ENCODE measurements at places on chromosomes 11 and 22.

GRCh38 chr11:10455637-10456487 is 798 bp downstream of the AMPD3 start:
- peak; percentile 70 for DNase-seq

GRCh38 chr11:17230867-17231851 is 23.4 kb upstream of the PIK3C2A start:
- DNase-seq, result no peak

DNA sequence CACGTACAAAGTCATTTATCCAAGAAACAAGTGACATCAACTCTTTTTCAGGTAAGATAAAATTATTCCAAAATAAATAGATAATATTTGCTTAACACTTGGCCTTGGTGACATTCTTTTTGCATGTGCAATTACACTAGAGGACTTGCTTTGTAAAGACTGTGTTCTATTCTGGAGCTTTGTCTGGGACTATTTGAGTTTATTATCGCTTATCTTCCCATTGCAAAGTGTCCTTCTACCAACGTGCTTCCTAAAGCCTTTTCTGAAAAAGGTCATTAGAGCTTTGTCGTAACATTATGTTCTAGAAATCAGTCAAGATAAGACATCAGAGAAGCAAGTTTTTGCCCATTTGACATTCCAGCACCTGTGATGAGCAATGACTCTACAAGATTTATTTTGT is 78.3 kb upstream of the MYO18B start:
- no peak for DNase-seq

GRCh38 chr22:25644122-25644521 is 79.6 kb downstream of the GRK3 start:
- no peak for DNase-seq

- no peak for DNase-seq
These were observed 1.8 kb upstream of the RASGRP2 start for GRCh38 chr11:64745521-64746328.

DNA sequence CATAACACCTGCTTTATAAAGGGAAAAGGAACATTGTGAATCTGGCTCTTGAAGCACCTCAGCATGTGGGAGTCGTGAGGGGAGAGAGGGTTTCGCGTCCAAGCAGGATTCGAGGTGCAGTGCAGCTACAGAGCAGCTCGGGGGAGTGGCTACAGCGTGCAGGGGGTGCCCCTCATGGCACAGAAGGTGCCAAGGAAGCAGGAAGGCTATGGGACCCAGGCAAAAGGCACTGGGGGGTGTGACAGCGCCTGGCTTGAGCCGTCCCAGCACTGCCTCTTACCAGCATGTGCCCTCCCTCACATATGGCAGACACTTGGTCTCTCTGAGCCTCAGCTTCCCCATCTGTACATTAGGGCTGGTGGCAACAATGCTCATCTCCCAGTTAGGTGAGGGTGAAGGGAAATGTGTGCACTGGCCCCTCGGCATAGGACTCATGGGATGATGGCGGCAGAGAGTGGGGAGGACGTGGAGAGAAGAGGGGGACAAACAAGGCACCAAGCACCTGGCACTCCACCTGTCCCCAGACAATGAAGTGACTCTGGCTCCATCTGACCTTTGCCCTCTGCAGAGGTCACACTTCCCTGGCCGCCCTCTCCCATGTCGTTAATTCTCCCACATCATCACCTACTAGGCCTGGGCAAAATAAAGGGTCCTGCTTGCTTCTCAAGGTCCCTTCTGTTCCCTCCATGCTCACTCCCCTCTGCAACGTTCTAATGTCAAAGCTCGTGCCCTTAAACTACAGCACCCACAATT is 10.4 kb downstream of the TNKS1BP1 start:
- no peak for DNase-seq

DNA sequence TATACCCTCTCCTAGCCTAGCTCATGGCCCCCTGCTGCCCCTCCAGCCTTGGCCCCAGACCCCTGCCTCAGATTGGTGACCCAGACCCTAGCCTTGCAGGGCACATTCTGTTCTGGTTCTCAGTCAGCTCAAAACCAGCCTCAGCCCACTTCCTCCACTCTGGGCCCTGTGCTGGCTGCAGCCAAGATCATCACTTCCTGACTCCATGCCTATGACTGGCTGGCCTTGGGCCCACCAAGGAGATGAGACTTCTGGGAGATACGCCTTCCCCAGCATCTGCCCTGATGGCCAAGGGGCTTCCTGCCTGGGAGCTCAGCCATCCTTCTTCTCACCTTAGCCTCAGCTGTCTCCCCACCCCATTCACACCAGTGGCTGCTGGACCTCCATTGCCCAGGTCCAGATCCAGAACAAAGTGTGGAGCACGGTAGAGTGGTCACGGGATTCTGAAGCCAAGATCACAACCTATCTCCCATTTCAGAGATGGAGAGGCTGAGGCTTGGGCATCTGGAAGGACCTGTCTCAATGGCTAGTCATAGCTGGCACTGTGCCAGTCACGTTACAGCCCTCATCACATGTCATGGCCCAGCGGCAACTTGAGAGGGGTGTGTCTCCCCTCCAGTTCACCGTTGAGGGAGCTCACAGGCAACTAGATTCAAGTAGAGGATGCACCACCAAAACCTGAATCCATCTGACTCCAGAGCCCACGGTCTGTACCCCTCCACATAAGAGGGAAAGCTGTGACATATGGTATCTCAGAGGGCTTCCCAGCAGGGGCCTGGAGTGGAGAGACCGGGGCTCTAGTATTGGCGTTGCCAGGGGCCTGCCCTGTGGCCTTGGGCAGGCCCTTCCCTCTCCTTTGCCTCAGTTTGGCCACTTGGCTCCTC is 43.0 kb upstream of the KLHL35 start:
- no peak for DNase-seq

All from stimulated activated CD4-positive, alpha-beta T cell treated with anti-CD3 and anti-CD28 coated beads, Interleukin-4, amount 100 ng/mL, for 48 hours (primary cell).